Memory B cell (primary cell): ENCODE measurements at places on chromosomes 16 and 17.

DNA sequence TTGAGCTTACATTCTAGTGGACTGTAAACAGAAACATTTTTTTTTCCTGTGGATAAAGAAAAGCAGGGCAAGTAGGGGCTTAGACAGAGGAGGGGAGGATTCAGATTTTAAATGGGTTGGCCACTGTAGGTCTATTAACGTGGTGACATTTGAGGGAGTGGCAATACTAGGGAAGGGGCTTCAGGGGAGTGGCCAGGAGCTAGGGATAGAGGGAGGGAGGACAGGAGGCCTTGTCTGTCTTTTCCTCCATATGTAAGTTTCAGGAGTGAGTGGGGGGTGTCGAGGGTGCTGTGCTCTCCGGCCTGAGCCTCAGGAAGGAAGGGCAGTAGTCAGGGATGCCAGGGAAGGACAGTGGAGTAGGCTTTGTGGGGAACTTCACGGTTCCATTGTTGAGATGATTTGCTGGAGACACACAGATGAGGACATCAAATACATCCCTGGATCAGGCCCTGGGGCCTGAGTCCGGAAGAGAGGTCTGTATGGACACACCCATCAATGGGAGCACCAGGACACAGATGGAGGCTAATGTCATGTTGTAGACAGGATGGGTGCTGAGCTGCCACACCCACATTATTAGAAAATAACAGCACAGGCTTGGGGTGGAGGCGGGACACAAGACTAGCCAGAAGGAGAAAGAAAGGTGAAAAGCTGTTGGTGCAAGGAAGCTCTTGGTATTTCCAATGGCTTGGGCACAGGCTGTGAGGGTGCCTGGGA is 6.5 kb upstream of the HBM start:
- no peak for DNase-seq

DNA sequence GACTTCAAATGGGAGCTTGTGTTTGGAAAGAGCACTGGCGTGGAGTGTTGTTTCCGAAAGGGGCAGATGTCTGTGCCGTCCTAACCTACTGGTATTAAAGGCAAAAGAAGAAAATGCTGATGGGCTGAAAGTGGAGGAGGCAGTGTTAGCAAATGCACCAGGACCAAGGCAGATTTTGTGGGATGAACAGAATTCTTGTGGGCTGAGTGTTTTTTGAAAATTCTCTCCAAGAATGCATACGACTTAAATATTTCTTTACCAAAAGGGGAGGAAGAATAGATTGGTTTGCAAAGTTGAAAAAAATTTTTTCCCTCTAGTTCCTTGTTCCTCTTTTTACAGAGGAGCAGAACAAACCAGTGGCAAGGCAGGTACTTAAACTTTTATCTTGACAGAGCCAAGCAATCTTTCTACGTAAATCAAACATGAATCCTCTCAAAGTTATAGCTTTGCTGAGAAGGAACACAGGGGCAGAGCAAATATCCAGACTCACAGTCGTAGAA is 16.8 kb downstream of the MARCHF10 start:
- no peak for DNase-seq

DNA sequence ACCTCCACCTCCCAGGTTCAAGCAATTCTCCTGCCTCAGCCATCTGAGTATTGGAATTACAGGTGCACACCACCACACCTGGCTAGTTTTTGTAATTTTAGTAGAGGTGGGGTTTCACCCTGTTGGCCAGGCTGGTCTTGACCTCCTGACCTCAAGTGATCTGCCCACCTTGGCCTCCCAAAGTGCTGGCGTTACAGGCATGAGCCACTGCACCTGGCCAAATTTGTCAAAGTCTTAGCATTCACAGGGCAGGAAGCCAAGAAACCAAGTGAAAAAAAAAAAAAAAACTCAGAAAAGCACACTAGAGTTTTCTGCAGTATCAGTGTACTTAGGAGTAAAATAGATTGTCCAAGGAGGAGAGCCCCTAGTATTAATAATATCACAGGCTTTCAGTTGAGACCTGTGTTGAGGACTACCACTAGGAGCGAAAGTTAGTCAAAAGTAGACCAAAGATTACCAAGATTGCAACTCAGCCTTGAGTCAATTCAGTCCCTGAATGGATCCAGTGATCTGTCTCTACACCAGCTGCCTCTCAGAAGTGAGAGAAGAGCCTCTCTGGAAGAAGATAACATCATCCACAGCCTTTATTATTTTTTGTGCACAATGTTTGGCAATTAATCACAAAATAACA is 159.7 kb downstream of the CEP112 start:
- no peak for DNase-seq

GRCh38 chr16:54564841-54565240 is 278.3 kb upstream of the IRX3 start:
- no peak for DNase-seq

DNA sequence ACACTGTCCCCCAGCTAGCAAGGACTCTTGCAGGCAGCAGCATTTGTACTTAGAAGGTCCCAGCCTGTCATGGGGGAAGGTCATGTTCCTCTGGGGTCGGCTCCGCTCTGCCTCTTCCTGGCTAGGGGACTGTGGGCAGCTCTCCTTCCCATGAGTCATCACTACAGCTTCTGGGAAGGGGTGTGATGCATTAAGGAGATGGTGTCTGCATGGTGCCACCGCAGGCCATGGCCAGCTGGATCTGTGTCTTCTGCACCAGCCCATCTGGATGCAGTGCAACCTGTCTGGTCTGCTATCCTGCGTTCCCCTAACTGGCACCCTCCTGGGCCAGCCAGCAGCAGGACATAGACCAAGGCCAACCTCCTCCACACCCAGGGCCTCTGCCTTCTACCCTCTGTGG is 6.3 kb downstream of the STARD3 start:
- no peak for DNase-seq

DNA sequence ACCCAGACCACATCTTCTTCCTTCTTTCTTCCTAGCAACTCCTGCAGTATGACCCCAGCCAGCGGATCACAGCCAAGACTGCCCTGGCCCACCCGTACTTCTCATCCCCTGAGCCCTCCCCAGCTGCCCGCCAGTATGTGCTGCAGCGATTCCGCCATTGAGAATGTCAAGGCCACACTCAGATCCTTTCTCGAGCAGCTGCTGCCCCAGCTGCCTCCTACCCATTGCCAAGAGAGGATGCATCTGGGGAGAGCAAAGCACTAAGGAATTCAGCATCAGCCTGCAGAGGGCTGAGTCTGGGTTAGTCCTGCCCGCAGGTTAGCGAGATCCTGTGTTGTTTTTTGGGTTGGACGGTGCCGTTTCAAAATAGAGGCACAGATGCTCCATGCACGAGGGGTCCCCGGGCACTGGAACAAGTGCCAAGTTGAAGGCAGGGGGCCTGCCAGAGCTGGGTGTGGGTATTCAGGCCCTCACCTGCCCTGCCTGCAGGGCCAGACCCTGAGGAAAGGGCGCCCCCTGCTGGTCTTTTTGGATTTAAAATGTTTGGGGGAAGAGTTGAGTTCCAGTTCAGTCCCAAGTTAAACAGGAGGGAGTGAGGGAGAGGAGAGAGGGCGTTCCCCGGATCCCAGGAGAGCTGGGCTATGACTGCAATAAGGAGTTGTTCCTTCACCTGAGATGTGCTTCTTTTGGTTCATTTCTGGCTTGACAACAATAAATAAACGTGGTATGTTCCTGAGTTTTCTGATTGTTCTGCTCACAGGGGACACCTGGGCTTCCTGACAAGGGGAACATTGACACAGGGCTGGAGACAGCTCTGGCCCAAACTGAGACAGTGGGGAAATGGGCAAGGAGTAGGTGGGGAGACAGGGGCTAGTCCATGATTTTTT is 4.9 kb downstream of the CDK3 start:
- DNase-seq = peak; percentile 90

- DNase-seq = no peak
Measured at GRCh38 chr16:89096768-89097391, 3.2 kb downstream of the ACSF3 start.

- no peak for DNase-seq
Measured at GRCh38 chr16:74950511-74950910, 34.4 kb downstream of the WDR59 start.

GRCh38 chr17:34670618-34671017 is 91.2 kb downstream of the TMEM132E start:
- no peak for DNase-seq

- no peak for DNase-seq
Measured at GRCh38 chr16:24062270-24062817, 193.8 kb upstream of the CACNG3 start.

- DNase-seq = no peak
Measured at GRCh38 chr17:2175294-2175628, 120.4 kb downstream of the HIC1 start.

DNA sequence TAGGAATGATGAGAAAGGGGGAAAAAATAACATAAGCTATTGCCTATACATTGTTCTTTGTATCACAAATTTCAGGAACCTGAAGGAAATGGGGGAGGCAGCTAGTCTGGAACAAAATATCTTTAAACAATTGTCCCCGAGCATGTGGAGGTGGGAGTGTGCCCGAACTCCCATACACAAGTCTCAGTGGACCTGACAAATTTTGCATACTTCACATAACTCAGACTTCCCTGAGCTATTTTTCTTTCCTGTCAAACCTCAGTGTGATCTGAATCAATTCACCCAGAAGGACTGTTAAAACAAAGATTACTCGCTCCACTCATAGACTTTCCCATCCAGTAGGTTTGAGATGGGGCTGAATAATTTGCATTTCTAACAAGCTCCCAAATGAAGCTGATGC is 1.6 kb upstream of the XPO6 start:
- DNase-seq = no peak

- no peak for DNase-seq
Measured at GRCh38 chr17:70478902-70479301, 309.6 kb downstream of the KCNJ2 start.

GRCh38 chr17:19928299-19928698 is 49.3 kb downstream of the AKAP10 start:
- DNase-seq = no peak

DNA sequence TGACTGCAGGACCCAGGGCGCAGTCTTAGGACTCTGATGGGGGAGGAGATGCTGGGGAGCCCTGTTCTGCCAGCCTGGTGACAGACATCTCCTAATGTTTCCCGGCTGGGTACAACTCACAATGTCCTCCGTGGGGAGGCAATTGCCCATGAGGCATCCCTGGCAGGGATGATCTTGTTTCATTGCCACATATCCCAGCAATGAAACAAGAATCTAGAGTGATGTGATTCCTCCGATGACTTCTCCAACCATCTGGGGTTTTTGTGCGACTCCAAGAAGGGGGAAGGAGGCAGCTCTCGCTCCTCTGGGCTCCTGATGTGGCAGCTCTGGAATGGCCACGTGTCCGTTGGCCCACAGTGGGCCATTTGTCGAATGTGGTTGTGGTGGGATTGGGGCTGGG is 255.8 kb downstream of the SEC14L1 start:
- no peak for DNase-seq

GRCh38 chr16:30921748-30922419 is 1.5 kb upstream of the FBXL19 start:
- DNase-seq = peak; percentile 89

- DNase-seq = no peak
Measured at GRCh38 chr16:89279666-89280481, 62.4 kb downstream of the ZNF778 start.

DNA sequence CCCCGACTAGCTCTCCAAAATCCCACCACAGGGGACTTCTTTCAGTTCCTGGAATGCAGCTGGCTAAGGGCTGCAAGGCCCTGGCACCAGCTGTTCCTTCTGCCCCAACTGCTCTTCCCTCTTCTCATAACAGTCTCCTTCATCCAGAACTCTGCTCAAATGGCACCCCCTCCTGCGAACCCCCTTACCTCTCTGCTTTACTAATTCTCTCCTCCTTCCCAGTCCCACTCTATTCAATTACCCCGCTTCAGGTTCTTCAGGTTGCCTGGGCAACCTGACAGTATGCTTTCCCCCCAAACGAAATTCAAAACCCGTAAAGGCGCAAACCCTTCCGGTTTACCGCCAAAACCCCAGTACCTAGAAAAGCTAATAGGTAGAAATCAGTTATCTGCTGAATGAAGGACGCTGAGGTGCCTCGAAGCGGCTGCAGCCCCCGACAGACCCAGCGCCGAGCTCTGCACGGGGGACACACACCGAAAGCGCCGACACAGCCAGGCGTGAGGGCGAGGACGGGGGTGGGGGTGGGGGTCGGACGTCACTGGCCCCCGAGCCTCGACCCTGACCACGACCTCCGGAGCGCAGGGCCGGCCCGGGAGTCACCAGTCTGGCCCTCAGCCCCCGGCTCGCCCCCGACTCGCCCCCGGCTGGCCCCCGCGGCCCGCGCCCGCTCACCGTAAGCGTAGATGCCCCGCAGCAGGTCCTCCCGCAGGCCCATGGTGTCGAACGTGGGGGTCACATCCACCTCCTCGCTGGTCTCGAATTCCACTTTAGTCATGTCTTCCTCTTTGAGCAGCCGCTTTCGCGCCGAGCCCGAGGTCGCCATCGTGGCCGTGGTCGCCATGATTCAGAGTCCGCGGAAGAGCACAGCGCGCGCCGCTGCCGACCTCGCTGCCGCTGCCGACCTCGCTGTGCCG is 550 bp downstream of the EIF4A3 start:
- no peak for DNase-seq

DNA sequence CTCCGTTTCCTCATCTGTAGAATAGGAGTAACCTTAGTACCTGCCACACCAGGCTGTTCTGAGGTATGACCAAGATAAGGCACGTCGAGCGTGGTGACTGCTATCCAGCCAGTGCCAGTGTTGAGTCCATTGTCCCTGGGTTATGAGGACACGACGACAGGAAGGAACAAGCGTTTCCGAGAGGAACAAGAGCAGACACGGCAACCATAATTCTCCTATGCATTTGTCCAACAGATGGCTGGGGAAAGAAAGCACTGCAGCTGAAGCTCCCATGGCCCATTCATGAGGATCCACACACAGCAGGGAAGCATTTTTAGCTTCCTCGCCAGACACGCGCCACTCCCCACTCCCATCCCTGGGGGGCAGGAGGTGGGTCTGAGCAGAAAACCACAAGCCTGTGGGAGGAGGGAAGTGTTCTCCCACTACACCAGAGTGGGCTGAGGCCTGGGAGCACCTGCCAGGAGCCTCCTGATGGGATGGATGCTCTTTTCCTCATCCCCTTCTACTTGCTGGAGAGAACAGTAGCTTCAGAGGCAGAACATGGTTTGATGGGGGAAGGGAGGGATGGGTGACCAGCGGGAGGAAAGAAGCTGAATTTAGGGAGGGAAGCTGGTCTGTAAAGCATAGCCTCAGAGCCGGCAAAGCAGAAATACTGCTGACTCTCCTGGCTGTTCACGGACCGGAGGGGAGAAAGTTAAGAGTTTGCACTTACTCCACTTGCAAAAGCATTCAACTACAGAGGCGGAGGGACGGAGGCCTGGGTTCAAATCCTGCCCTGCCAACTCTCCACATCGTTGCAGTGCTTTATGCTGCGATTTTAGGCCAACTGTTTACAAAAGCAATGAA is 2.7 kb downstream of the COTL1 start:
- DNase-seq = no peak

- no peak for DNase-seq
Measured at GRCh38 chr17:63768433-63768832, 5.0 kb downstream of the CCDC47 start.

GRCh38 chr16:46836534-46837530 is 5.9 kb upstream of the C16orf87 start:
- no peak for DNase-seq

- DNase-seq = no peak
Measured at GRCh38 chr17:15894258-15894657, 50.7 kb upstream of the ADORA2B start.
